Stimulated activated memory B cell treated with anti-CD40 and anti-IgM and Interleukin-4, amounts not matched to agents 10 μg/mL and 1 μg/mL and 100 μg/mL, for 72 hours (primary cell): ENCODE measurements at places on chromosomes 2 and 18.

DNA sequence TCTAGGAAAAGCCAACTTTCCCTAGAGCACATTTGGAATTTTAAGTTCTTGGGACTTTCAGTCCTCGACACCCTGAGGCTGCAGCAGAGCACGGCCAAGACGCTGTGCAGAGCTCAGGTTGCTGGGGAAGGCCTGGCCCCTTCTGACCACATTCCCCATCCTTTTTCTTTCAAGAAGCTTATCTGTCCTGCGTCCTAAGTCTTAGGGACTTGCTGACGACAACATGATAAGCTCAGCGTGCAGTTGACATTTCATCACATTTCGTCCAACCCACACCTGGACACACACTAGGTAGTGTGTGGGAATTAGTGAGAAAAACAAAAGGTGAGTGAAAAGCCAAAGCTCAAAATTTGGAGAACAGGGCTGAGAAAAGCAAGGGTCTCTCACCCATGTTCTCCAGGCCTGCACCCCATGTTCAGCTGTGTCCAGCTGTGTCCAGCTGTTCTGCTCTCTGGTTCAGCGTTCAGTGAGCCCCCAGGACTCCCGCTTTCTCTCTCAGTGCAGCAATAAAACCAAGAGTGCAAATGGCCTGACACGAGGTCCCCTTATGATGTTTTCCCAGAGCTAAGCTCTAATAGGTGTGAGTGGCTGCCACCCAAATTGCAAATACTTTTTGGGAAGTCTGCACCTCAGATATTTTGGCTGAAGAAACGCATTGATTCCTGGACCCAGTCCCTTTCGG lies 101.9 kb downstream of the RGPD3 start:
- ATAC-seq: no peak

- no peak for ATAC-seq
Measured at GRCh38 chr18:10249270-10249669, 205.2 kb upstream of the APCDD1 start.

DNA sequence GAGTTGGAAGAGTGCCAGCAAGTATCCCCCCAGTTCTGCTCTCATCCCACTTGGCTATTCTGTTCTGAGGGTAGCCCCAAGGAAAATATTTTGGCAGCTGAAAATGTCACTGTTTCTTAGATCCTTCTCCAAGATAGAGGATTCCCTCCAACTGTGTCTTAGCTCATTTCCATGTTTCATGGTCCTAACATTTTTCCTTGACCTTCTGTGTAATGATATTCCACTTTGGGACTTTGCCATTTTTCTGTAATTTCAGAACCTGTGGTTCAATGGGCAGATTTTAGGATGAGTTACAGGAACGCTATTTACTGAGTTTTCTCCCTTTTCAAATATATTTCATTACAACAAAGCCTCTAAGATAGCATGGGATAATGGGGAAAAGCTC lies 34.7 kb downstream of the NHEJ1 start:
- ATAC-seq: no peak

DNA sequence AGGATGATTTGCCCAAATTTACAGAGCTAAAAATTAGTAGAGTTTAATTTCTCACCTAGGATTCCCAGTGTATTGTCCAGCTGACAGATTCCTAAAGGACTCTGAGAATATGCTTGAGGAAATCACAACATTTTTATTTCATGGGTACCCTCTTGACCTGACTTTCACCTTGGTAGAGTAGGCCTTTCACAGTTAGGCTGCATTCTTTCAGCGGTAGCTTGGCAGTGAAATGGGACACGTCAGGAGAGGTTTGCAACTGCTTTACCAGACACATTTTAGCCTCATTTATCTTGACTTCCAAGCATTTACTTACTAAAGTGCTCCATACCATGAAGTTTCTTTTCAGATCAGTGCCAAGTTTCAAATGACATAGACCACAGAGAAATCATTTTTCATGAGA lies 937.9 kb upstream of the LRRTM1 start:
- no peak for ATAC-seq

GRCh38 chr18:12092398-12093229 lies 1.0 kb upstream of the ANKRD62 start:
- peak; percentile 50 for ATAC-seq

DNA sequence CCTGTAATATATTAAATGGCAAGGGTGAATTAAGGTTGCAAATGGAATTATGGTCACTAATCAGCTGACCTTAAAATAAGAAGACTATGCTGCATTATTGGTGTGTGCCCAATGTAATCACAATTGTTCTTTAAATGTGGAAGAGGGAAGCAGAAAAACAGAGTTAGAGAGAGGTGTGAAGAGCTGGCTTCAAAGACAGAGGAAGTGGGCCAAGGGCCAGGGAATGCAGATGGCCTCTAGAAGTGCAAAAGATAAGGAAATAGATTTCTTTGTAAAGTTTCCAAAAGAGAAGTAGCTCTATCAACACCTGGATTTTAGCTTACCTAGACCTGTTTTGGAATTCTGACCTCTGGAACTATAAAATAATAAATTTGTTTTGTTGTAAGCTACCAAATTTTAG lies 276.0 kb downstream of the LRRTM1 start:
- ATAC-seq: no peak

DNA sequence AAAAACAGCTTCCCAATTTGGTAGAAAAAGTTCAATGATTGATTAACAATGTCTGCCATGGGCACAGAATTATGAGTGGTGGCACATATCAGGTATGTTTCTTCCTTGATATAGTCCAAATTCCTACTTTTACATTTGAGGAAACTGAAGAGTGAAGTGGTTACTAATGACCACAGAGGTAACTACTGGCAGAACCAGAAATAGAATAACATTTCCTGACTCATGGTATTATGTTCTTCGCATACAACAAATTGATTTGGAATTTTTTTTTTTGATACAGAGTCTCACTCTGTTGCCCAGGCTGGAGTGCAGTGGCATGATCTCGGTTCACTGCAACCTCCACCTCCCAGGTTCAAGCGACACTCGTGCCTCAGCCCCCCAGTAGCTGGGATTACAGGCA lies 6.0 kb upstream of the NFE2L2 start:
- no peak for ATAC-seq

- no peak for ATAC-seq
Measured at GRCh38 chr2:32965523-32966171, 18.9 kb downstream of the LTBP1 start.

GRCh38 chr2:216657086-216657855 lies 24.1 kb downstream of the IGFBP2 start:
- no peak for ATAC-seq

- no peak for ATAC-seq
Measured at GRCh38 chr18:31828613-31829012, 67.9 kb upstream of the SLC25A52 start.

- no peak for ATAC-seq
Measured at GRCh38 chr2:12201369-12201768, 454.9 kb downstream of the LPIN1 start.
